ENCODE measurements at places on chromosomes 7 and 10.

GRCh38 chr7:133310232-133310862 is 57.5 kb downstream of the EXOC4 start:
- no peak for ATAC-seq

- no peak for ATAC-seq
Measured at GRCh38 chr7:36440880-36441279, 51.2 kb downstream of the ANLN start.

- no peak for ATAC-seq
Measured at GRCh38 chr10:113219446-113219845, 269.4 kb downstream of the TCF7L2 start.

GRCh38 chr7:110003827-110004226 is 1087.1 kb upstream of the LRRN3 start:
- ATAC-seq = no peak

DNA sequence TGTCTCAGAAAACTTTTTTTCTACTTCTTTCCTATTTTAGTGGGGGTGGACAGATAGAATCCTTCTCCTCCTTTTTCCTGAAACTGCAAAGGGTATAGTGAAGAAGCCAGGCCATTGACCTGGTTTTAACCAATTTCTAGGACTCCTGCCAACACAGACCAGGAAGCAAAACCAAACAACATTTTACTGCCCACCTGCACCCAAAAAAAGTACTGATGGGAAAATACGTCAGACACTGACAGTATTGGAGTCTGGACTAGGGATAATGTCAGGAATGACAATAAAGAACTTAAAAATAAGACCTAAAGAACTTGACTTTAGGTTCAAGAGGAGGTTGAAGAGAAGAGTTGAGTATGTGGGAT is 5.0 kb upstream of the STEAP4 start:
- ATAC-seq = no peak

DNA sequence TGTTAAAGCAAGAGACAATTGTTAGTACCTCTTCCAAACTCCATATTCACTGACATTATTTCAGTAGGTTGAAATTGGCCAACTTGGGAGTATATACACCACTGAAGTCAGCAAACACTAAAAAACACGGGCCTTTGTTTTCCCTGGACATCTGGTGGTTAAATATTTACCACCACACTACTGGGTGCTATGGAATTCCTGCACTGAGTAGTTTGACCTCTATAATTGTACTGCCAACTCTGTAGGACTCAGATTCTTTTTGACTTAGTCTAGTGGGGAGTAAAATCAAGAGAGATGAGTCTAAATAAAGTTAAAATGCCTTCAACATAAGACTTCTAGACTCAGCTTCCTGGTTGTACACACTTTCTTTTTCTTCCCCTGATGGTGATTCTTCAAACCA is 41.3 kb upstream of the TES start:
- ATAC-seq = no peak

- ATAC-seq = no peak
Measured at GRCh38 chr7:29853789-29854188, 47.5 kb downstream of the WIPF3 start.

DNA sequence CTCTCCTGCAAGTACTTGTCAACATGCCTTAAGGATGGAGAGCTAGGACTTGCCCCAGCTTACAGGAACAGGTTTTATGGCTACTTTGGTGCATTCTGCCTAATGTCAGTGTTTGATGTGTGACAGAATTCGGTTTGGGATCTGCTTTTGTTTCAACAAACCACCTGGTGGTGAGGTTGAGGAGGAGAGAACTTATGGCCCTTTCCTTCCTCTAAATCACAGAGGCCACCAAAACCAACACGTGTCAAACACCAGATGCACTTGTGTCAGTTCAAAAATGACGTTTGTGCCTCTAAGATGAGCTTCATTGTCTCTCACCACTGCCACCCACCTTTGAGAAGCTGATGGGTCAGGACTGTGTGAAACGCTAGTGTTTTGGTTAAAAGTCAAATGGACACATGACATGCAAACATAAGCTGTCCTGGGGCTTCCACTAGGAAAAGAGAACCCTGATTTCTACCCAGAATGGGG is 83.9 kb downstream of the OSBPL3 start:
- ATAC-seq = peak; percentile 17

- peak; percentile 72 for ATAC-seq
Measured at GRCh38 chr7:698515-699475, 27.7 kb upstream of the DNAAF5 start.

- ATAC-seq = no peak
Measured at GRCh38 chr10:132855889-132856288, 69.9 kb upstream of the NKX6-2 start.

DNA sequence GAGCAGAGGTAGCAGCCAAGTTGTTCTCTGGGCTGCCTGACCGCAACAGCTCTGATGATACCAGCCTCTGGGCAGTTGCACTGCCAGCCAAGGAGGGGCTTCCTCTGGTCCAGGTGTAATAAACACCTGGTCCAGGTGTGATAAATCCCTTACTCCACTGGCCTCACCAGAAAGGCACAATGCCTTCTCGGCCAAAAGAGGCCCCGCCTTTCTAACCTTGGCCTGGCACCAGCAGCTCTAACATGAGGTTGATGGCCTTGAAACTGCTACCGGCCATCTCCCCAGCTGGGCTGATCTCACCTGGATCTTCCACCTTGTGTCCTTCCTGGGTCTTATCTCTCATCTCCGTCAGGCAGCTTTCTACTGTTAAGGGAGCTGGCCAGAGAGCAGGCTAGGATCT is 45.5 kb upstream of the PDZD8 start:
- ATAC-seq = no peak

- no peak for ATAC-seq
Measured at GRCh38 chr7:38938001-38938485, 29.1 kb upstream of the VPS41 start.

DNA sequence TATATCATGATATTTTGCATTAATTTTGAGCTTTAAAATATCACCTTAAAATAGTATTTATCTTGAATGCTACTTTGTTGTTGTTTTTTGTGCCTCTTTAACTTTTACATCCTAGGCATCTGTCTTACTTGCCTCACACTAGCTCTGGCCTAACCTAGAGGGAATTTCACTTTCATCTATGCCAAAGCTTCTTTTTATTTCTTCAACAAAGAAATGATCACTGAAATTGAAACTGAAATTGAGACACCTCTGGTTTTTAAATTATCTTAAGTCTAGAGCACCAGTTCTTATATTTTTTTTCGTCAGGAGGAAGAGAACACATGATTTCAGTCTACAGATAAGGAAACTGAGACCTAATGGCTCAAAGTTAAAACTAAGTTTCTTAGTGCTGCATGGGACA is 3.5 kb upstream of the SCIN start:
- no peak for ATAC-seq

GRCh38 chr10:132141526-132142395 is 45.0 kb upstream of the DPYSL4 start:
- ATAC-seq = no peak

- ATAC-seq = no peak
Measured at GRCh38 chr7:34086064-34086463, 180.7 kb downstream of the BMPER start.

DNA sequence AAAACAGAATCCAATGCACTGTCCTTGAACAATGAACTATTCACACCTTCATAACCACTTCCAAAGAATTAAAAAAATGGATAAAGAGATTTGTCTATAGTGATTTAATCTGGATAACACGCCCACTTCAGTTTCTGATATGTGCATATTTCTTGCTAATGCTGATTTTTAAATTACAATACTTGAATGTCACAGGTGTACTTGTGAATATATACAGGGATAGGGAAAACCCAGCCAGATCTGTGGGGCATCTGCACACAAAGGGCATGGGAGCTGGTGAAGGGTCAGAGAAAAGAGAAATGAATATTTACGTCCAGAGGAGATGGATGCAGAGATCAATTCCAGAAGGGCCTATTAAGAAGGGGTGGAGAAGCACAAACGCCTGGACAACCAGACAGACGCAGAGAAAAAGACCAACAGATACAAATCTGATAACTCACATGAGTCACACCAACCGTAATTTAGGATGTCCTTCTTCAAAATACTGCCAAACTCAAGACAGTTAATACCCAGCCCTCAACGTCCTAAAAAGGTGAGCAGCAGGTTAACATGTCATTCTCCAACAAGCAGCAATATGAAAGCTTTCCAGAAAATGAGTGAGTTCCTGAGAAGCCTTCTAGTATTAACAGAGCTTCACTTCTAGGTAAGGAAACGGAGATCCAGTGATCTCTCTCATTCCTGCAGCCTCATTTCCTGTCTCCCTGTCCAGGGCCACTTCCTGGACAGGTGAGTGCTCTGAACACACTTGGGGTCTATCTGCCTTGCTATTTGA is 41.9 kb downstream of the PIP4K2A start:
- no peak for ATAC-seq

- ATAC-seq = no peak
Measured at GRCh38 chr10:2948127-2948854, 119.1 kb upstream of the PFKP start.

GRCh38 chr10:68955355-68955831 is 577 bp upstream of the DDX21 start:
- peak; percentile 17 for ATAC-seq

DNA sequence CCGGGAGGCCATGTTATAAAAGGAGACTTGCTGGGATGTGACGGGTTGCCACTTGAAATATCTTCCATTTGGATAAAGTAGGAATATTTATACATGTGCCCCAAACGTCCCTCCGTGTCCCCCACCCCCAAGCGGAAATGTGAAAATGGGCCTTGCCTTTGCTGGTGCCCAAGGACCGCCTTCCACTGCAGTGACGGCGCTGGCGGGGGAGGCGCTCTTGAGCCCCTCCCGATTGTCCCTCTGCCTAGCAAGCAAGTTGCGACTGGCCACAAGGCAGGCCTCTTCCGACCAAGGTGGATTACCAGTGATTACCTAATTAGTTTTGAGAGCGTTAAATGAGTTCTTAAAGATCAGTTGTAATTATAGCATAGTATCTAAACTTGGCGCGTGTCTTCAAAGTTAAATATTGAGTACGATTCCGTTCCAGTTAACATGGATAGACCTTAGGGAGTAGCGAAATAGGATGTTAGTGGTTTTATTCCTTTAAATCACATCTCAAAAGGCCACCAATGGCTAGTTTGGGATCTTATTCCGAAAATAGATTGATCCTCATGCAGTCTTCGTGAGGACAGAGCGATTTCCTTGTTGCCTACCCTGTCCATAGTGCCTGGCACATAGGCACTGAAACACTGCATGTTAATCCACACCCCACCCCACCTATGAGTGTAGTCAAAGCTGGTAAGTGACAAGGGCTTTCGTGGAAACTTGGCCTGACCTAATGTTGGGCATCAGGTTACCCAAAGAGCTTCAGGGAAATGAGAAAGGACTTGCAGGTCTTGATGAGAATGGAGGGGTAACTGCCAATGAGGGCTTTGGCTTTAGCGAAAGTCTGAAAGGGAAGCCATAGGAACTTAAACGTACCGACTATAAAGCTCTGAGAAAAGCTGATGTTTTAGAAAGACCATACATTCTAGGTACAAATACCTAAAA is 1.1 kb downstream of the PPIA start:
- ATAC-seq = peak; percentile 82

- ATAC-seq = no peak
Measured at GRCh38 chr7:102169651-102170392, 116.8 kb upstream of the SH2B2 start.

DNA sequence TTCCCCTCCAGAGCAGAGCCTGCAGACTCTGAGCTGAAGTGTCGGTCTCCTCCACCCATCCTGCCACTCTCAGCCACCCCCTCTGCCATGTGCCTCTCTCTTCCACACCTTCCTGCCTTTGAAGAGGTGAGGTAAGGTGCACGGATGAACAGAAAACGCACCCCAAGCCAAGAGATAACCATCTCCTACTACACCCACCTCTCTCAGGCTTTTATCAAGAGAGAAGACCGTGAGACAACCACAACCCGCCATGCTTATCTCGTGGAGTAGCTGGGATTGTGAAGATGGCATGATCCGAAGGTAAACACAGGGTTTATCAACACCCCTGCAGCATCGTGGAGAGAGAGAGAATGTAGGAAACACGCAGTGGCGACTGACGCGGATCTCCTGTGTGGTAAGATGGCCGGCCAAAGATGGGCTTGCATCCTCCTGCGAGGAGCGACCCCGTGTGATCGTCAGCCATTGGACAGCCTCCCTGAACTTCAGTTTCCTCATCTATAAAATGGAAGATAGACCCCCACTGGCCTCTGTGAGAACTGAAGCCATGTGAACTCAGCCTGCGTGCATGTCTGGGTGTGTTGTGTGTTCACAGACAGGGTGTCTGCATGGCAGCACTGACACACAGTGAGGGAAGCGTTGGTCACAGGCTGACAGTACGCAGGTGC is 219.0 kb downstream of the DIP2C start:
- ATAC-seq = no peak

- ATAC-seq = no peak
Measured at GRCh38 chr7:134827889-134828288, 48.5 kb downstream of the CALD1 start.

- ATAC-seq = no peak
Measured at GRCh38 chr10:20256969-20257368, 440.7 kb downstream of the PLXDC2 start.

DNA sequence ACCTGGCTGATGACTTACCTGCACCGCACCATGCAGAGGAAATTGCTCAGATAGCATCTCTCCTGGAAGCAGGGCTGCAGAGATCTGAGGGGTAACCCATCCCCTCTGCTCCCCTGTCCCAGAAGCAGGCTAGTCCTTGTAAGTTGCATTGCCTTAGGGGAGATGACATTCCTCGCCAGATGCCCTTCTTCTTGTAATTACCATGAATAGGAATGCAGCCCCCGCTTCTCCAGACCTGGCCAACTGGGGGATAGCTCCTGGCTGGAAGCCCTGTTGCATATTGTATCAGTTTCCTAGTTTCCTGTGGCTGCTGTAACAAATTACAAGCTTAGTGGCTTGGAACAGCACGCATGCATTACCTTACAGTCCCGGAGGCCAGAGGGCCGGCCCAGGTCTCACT is 47.5 kb upstream of the EN2 start:
- no peak for ATAC-seq

DNA sequence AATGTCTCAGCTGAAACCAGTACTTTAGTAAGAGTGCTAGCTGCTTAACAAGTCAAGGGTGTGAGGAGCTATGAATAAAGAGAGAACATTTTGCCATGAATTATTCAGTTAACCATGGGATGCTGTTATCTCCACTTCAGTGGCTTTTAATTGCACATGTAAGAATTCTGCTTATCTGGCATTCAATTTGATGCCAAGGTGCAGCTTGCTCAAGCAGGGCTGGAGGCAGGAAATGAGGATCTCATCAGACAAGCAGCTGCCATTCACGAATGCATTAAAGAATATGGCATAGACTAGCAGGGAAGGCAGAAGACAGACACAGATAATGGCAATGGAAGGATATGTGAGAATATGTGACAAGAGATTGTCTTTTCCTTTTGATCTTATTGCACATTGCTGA is 697.8 kb downstream of the NRG3 start:
- ATAC-seq = no peak

- ATAC-seq = no peak
Measured at GRCh38 chr10:61623161-61623560, 39.6 kb upstream of the CABCOCO1 start.

- no peak for ATAC-seq
Measured at GRCh38 chr7:85095806-85096205, 91.0 kb downstream of the SEMA3D start.

- no peak for ATAC-seq
Measured at GRCh38 chr7:80945976-80946375, 27.1 kb upstream of the SEMA3C start.

GRCh38 chr7:2614631-2615330 is 17.0 kb upstream of the TTYH3 start:
- ATAC-seq = no peak

- no peak for ATAC-seq
Measured at GRCh38 chr7:82223580-82223979, 220.0 kb downstream of the CACNA2D1 start.

GRCh38 chr7:117692338-117692737 is 180.9 kb downstream of the CTTNBP2 start:
- no peak for ATAC-seq

GRCh38 chr7:100444311-100445278 is 8.3 kb upstream of the PPP1R35 start:
- peak; percentile 63 for ATAC-seq

Measured in esophagus mucosa (tissue), 1 donor.